ENCODE measurements at places on chromosomes 2 and 18. TPM values are rescaled to one million over a fixed set of nuclear protein-coding genes. Genes with fewer than 3 reads are reported as not detected.

- no peak for DNase-seq
These were observed 75.9 kb downstream of the SH3BP4 start for GRCh38 chr2:235027558-235028214.

ALPP gene
- not detected for polyA plus RNA-seq

DNA sequence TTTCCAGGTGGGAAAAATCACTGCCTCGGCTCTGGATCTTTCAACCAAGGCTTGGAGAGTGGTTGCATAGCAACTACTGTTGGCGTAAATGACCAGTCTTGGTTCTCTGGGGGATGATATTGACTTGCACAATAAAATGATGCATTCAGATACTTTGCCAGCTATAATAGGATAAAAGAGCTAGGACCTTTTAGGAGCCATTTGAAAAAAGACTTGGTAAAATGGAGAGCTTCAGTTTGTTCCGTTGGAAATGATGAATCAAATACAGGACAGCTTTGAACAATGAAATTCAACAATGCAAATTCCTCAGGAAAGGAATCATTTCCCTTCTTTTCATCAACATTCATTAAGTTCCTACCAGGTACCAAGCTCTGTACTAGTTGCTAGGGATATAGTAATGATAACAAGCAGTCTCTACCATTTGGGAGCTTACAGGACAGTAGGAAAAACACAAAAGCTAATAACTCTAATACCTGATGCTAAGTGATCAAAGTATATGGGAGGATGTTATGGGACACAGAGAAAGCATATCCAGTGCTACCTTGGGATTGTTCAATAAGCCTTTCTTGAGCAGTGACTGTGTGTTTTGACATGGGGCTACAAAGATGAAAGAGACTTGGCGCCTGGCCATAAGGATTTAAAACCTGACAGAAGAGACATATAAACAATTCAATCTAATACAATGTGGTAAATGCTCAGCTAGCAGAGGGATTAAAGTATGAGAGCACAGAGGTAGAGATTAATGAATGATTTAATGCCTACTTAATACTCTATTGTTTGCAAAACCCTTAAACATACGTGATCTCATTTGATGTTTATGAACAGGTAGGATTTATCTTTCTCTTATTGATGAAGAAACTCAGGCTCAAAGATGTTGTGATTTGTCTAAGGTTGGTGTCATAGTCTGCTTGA lies 110.7 kb downstream of the QPCT start:
- no peak for DNase-seq

GRCh38 chr2:231393149-231394131 lies 2.1 kb upstream of the B3GNT7 start:
- no peak for DNase-seq

GRCh38 chr2:184685999-184686841 lies 87.9 kb downstream of the ZNF804A start:
- DNase-seq, result no peak

DNA sequence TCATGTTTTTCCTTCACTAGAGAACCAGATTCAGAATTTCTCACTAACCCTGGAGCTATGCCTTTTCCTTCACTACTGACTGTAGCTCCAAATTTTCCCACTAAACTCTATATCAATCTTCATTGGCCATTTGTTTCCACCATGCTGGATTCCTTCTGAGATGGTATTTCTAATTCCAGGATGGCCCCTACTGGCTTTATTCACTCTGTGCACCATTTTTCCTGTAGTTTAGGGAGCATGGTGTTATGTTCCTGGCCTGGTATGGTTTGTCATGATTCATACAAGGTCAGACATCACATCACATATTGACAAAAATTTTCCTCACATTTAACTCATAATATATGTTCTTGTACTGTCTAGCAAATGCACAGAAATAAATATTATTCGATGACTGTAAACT lies 229.2 kb upstream of the TFPI start:
- DNase-seq, result no peak

GRCh38 chr18:63236921-63237846 lies 82.4 kb downstream of the BCL2 start:
- no peak for DNase-seq

GRCh38 chr2:88680266-88680902 lies 11.1 kb upstream of the RPIA start:
- no peak for DNase-seq

DNA sequence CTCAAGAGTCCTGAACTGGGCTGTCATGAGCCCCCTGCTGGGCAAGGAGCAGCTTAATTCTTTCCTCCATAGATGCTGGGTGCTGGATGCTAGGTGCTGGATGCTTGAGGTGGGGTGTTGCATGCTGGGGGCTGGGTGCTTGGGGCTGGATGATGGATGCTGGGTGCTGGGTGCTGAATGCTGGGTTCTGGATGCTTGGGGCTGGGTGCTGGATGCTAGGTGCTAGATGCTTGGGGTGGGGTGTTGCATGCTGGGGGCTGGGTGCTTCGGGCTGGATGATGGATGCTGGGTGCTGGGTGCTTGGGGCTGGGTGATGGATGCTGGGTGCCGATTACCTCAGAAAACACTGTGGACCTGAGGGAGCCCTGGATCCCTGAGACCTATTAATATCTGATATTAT lies 837.7 kb downstream of the GALR1 start:
- no peak for DNase-seq

- no peak for DNase-seq
These were observed 159.9 kb downstream of the LAMA3 start for GRCh38 chr18:23849141-23849540.

DNA sequence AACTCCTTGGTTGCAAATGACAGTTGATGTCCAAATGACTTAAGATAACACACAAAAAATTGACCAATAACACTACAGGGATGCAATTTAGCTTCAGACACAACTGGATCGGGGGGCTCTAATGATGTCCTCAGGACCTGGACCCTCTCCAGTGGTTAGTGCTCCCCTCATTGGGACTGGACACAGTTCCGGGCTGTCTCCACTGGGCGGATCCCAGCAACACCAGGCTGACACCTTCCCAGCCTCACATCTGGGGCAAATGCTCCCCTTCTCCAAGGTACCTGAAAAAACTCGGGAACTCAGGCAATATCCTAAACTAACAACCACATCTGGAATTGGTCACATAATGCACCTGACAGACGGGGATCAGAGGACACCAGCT lies 48.7 kb downstream of the PSMG2 start:
- no peak for DNase-seq
